ENCODE measurements at places on chromosomes 1 and 21. TPM values are rescaled to one million over a fixed set of nuclear protein-coding genes. Genes with fewer than 3 reads are reported as not detected.

- no peak for DNase-seq
Measured at GRCh38 chr1:229047840-229048620, 222.9 kb upstream of the RAB4A start.

DNA sequence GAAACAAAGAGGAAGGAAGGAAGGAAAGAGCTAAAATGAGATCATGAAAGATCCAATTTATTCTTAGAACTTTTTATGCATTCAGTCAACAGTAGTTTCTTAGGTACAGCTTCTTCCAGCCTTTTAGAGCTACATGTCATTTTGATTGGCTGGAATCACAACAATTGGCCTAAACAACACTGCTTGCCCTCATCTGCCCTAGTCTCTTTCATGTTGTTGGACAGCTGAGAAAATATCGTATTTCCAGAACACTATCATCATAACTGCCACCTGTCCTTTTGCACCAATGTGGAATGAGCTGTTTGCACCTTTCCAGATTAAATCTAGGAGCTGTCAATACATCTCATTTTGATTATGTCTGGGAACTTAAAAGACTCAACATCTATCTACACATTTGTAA lies 161.7 kb downstream of the TGFBR3 start:
- DNase-seq: no peak

DNA sequence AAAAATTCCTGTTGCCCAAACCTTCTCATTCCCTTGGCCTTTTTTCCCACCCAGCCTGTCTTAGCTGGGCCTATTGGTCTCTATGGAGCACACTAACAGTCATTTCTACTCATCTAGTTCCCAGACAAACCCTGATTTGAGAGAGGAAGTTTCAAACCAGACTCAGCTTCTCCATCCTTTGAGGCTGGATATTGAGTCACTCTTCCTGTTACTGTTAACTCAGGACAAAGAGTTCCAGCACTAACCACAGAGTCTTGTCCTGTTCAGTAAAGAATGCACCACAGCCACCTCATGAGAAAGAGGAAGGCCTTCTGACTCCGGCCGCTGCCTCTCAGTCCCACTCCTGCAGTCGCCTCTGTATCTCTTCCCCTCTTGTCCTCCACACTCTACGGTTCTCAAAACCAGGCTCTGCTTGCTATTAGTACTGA lies 137.8 kb downstream of the PTPRC start:
- peak; percentile 81 for DNase-seq

GRCh38 chr1:35808450-35809113 lies 766 bp downstream of the AGO4 start:
- DNase-seq: peak; percentile 86

DNA sequence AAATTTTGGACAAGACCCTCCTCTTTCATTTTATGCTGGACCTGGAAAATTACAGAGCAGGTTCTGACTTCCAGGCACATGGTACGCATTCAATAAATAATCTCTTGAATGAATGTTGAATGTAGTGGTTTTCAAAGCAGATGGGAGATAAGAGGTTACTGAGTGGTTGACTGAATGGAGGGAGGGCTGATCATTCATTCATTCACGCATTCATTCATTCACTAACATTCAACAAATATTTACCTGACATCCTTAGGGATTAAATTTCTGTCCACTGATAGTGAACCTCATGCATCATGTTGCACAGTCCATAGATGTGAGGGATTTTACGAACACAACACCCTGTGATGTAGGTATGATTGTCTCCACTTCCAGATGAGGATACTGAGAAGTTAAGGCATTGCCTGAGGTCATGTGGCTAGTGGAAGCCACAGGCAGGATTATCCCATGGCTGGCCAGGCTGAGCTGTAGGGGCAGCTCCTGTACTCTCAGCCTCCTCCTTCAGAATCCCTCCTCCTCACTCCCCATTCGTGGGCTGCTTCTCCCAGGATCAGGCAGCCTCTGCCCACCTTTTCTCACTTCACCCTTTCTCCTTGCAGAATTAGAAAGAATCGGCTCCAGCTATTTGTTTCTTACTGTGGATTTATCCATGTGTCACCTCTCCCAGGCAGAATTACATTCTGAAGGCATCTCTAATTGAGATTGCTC lies 48.4 kb upstream of the ATP5PO start:
- no peak for DNase-seq

GRCh38 chr21:41427556-41427955 lies 1.5 kb downstream of the MX1 start:
- DNase-seq: no peak

DNA sequence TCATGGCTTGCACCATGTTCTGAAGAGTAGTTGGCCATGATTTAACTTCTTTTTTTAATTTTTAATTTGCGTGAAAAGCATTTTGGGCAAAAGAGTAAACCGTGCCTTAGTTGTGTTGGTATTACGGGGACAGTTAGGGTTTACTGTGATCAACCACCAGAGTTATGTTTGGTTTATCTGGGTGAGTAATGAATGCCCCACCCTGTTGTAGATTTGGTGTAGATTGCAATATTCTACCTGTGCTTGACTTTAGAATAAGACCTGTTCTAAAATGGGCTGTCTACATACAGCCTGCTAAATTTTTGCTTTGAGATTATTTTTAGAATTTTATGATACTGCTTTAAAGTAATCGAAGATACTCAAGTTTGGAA lies 1.4 kb downstream of the USP25 start:
- DNase-seq: no peak

DNA sequence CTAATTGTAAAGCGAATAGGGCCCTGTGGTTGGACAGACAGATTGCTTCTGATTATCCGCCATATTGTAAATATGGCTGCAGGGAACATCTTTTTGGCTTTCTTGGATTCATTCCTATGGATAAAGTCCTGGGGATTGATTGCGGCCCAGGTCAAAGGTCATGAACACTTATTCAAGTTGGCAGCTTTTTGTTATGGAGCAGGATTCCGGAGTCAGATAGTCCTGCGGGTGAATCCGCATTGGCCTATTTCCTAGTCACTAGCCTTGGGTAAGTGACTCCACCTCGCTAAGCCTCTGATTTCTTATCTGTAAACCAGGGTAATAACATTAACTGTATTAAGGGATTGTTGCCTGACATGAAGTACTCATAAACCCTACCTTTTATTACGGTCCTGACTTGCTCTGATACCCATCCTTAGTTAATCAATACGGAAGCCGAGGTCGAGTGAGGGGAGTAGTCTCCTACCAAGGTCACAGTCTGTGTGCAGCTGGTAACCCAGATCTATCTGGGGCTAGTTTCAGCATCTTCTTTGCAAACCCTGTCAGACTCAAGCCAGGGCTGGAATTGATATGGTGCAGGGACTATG lies 31.7 kb downstream of the EDN2 start:
- DNase-seq: peak; percentile 44

DNA sequence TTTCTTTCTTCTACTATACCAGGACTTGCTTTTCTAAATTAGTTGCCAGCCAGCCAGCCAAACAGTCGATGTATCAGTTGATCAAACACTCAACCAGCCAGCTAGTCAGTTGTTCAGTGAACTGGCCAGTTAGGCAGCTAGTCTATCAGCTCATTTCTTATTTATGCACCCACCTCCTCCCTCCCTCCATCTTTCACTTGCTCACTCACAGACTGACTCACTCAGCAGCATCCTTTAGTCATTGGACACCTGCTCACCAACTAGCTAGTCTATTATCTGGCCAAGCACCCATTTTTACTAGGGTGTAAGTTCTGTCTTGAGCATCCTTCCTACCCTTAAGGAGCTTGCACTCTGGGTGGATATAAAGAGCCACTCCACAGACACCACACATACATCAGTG lies 5.9 kb upstream of the SPRR4 start:
- DNase-seq: no peak

ETS2 gene
- total RNA-seq: 92.3 TPM

UMODL1 gene
- total RNA-seq: not detected

NUP210L gene
- total RNA-seq: 0.14 TPM

NUAK2 gene
- total RNA-seq: 1.1 TPM

LRRIQ3 gene
- total RNA-seq: 0.71 TPM

Data from posterior vena cava (tissue), 2 donors.